ENCODE measurements at places on chromosomes 7 and 10.

DNA sequence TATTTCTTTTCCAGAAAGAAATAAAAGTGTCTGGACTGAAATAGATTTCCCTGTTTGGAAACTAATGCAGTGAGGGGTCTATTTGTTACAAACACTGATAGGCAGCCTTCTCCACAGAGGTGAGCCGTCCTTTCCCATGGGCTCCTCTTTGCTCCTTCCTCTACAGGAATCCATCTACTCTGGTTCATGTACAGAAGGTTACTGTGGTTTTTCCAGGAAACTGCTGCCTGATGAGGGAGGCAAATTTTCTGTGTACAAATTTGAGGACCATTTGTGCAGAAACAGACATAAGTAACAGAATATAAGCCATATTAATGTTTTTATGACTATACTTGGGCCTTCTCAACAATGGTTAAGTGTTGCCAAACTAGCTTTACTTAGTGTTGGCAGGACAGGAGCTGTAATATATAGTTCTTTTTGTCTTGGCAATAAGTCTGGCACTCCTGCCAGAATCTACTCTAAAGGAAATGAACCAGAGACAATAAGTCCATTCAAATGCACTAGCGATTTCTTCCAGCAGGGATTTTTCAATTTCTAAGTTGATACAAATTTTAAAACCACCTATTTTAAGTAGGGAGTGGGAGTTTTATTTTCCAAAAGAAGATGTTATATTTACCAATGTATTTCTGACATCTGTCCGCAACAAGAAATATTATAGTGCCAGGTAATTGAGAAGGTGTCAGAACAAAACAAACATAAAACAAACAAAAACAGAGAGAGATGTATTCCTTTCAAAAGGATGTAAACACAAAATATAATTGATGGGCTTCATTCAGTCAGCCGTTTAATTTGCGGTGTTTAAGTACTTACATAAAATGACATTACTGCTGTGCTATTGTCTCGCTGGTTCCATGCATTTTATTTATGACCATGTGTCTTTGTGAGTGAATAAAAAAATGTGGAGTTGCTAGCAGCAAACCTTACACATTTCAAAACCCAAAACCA is 91.0 kb upstream of the NFE2L3 start:
- no peak for DNase-seq

- no peak for DNase-seq
Observed at GRCh38 chr7:44144426-44144967, 3.4 kb upstream of the MYL7 start.

DNA sequence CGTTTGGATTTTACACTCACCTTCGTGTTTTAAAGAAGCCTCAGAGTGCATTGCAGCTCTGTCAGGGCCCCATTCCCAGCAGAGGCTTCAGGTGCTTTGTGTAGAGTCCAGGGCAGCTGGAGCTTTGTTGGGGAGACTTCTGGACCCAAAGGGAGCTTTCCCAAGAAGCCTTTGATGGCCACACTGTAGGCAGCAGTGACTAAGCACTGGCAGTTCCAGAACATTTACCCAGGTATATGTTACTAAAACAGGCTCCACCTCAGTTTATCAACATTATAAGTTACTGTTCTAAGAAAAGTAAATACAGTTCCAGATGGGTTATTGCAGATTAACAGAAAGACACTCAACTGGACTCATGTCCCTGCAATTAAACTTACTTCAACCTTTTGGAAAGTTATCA is 66.8 kb downstream of the LANCL2 start:
- DNase-seq = no peak

DNA sequence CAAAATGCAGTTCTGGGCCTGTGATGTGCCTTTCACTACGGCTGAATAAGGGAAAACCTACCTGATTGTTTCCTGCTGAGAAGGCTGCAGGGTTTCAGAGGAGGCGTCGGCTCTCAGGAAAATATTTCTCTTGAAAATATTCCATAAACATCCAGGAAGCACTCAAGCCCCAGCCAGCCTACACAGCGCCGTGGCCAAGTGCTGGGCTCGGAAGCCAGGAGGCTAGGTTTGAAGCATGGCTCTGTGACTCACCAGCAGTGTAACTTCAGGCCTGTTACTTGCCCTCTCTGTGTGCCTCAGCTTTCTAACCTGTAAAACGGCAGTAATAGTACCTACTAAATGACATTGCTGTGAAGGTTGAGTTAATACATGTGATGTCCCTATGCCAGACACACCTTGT is 399.1 kb downstream of the GATA3 start:
- no peak for DNase-seq

DNA sequence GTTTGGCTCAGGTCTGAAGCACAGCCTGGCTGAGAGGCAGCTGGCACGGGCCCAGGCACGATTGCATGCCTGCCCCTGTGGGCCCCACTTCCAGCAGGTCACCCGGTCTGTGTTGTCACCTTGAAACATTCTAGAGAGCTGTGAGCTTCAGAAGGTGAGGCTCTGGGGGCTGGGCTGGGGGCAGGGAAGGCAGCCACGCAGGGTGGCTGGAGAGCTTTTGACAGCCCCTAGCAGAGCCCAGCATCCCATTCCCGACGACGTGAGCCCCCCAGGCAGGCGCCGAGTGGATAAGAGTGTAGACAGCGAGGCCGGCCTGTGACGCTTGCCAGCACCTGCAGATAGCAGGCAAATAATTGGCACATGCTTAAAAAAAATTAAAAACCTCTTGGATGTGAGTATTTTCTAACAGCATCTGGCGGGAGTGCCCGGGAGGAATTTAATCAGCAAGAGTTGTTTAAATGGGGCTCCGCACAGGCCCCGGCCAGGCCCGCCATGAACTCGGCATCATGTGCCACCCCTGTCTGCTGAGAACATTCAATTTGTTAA is 212.0 kb upstream of the TBX20 start:
- DNase-seq = no peak

DNA sequence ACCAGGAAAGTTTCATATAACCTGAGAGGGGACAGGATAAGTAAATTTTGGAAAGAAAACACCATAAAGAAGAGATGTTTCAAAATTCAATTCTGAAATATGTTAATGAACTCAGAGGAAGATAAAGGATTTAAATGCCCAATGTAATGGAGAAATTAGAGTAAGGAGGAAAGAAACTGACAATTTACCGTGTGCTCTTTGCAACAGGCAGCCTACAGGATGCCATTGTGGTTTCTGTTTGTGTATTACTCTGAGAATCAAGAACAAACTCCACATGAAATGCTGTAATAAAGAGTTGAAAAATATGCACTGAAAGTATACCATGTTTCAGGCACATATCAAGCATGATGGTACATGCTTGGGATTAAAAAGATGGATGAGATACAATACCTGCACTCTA is 44.8 kb upstream of the GLCCI1 start:
- no peak for DNase-seq

- peak; percentile 62 for DNase-seq
Observed at GRCh38 chr7:7157177-7157886, 25.0 kb upstream of the C1GALT1 start.

- no peak for DNase-seq
Observed at GRCh38 chr10:103566536-103566935, 73.0 kb downstream of the NEURL1 start.

DNA sequence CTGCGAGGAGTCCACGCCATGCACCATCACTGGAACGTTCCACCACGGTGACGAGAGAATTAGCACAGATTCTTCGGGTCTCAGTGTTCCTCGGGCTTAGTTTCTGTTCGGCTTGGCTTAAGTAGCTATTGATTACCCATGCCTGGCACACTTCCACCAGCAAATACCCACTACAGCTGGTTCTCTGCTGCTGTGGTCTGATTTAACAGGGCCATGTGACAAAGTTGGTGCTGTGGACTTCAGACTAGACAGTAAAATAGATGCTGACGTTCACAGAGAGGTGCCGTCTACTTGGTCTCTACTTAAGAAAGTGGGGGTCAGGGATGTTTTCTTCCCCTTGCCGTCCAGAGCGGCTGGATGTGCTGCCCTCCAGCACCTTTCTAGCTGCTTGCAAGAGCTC is 11.6 kb downstream of the GNA12 start:
- DNase-seq = no peak

- no peak for DNase-seq
Observed at GRCh38 chr10:105837951-105838350, 1196.9 kb downstream of the SORCS3 start.

DNA sequence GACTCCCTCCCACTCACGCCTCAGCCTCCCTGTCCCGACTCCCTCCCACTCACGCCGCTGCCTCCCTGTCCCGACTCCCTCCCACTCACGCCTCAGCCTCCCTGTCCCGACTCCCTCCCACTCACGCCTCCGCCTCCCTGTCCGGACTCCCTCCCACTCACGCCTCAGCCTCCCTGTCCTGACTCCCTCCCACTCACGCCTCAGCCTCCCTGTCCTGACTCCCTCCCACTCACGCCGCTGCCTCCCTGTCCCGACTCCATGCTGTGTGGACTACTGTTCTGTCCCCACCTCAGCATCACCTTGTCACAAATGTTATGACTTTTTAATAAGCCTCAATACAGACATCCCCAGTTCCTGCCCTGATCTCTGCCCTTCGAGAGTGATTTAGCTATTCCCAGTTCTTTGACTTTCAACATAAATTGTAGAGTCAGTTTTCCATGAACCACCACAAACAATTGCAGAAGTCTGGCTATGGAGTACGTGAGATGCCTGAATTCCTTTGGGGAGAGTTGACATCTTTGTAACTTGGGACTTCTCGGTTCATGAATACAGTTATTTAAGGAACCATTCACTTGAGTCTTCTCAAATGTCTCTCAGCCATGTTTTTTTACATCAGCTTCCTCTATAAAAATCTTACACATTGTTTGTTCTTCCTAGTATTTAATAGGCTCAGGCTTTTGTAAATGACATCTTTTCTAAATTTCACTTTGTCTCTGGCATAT is 71.9 kb downstream of the FOXL3 start:
- DNase-seq = no peak

- no peak for DNase-seq
Observed at GRCh38 chr7:29300026-29300480, 105.5 kb downstream of the CHN2 start.

- DNase-seq = no peak
Observed at GRCh38 chr10:77475522-77475921, 162.1 kb downstream of the KCNMA1 start.

DNA sequence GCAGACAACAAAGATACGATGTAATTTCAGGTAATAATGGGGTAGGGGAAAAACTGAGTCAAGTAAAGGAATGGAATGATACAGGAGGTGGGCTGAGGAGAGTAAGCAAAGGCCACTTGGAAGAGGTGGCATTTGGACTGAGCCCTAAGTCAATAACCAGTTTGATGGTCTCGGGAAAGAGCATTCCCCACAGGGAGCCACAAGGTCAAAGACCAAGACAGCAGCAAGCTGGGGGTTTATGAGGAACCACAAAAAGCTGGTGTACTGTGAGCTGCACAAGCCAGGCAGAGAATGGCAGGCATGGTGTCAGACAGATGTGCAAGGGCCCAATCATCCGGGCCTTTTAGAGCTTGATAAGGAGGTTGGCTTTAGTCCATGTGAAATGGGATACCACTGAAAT is 98.7 kb downstream of the NOC3L start:
- no peak for DNase-seq

GRCh38 chr7:55365205-55365674 is at the start of gene LANCL2:
TSS of gene LANCL2 (plus strand) at chr7:55365337. CDS start at chr7:55366026, 689 bp downstream.
- DNase-seq = no peak

DNA sequence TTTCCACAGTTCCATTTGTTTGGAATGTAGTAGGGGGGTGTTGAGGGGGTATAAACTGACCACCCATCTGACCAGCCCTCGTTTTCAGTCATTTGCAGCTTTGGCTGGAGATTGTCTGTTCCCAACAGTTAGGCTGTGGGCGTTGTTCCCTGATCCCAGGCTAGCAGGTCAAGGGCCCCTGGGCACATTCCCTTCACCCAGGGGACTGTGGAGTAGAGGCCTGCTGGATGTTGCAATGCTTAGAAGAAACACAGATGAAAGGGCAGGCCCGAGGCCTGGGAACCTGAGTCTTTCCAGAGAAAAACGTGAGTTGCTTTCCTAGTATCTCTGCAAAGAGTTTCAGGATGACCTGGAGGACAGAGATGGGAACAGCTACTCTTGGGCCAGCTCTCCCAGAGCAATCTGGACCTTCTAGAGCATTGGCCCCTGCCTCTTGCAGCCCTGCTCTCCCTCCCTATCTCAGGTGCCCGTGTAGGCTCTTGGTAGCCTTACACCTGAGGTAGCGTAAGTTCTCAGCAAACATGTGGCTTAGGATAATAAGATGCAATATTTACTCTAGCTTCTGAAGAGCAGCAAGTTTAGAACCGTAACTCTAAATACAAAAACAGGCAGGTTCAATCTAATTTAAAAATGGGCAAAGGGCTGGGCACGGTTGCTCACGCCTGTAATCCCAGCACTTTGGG is 99.4 kb upstream of the EFCAB10 start:
- DNase-seq = no peak

DNA sequence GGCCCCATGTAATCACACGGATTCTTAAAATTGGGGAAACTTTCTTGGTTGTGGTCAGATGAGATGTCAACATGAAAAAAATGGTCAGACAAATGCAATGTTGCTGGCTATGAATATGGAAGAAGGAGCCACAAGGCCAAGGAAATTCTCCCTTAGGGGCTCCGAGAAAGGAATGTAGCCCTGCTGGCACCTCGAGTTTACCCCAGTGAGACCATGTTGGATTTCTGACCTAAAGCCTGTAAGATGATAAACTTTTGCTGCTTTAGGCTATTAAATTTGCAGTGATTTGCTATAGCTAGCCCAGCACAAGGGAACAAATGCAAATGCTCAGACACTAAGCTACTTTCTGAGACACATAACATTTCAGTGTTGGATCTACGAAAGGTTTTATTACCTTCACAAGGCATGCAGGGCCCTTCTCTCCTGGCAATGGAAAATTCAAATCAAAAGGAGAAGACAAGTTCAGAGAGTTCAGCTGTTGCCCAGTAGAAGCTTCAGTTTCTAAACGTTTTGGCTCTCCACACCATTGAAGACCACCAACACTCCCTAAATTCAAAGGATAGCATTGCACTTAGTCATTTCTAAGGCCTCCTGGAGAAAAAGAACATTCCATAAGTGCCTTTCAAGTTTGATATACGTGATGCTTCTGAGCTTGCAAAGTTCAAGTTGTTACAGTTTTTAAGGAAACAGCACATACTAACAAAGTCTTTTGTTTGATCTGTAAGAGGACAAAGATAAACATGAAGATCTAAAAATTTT is 23.4 kb downstream of the MCMBP start:
- peak; percentile 47 for DNase-seq

GRCh38 chr7:46089281-46089680 is 168.2 kb upstream of the IGFBP3 start:
- no peak for DNase-seq

DNA sequence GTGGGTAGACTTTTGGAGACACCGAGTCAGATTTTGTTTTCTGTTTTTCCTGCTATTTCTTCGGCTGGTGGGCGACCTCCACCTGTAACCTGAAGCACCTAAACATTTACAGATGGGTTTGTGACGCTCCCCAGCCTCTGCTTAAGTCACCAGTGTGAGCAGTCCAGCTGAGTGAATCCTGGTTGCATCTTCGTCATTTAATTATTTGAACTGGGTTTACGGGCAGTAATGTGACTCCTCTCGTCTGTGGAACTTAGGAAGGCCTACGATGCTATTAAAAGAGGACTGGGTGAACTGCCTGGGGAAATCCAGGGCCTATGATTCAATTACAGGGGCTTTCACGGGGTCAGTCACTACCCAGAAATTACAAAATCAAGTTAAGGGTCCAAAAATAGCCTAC is 52.5 kb downstream of the WNT2 start:
- DNase-seq = no peak

GRCh38 chr7:157462840-157463239 is 126.0 kb downstream of the DNAJB6 start:
- DNase-seq = no peak

- no peak for DNase-seq
Observed at GRCh38 chr7:80420876-80421275, 91.0 kb downstream of the GNAT3 start.

- DNase-seq = peak; percentile 16
Observed at GRCh38 chr10:127338399-127339110, 142.2 kb upstream of the INSYN2A start.

Measured in GM04503 (cell line).